ENCODE measurements at places on chromosomes 7 and 10.

- DNase-seq, result no peak
Observed at GRCh38 chr10:17576768-17577167, 40.4 kb downstream of the HACD1 start.

- no peak for DNase-seq
Observed at GRCh38 chr7:126210707-126211106, 1042.0 kb downstream of the GRM8 start.

DNA sequence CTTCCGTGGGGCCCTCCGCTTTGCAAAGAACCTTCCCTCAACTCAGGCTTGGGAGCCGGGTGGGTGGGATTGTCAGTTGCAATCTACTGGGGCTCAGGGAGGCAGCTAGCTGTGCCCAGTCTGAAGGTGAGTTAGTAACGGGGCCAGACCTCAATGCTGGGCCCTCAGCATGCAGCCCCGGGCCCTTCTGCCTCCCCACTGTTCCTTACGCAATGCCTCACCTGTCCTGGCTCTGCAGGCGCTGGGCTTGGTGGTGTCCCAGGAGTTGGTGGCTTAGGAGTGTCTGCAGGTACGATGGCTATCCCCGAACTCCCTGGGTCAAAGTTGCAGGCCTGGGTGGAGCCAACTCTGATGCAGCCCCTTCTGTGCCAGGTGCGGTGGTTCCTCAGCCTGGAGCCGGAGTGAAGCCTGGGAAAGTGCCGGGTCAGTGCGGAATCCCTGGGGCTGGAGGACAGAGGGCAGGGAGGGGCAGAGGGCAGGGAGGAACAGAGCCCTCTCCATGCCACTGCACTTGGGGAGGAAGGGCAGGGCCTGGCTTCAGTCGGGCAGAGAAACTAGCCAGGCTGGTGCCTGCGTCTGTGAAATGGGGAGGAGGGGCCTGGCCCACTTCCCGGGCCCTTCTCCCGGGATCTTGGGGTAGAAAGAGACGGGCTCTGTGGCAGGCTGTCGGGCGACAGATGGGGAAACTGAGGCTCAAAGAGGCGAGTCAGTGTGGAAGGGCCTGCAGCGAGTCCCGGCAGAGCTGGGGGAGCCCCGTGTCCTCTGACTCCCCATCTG, 15.0 kb downstream of the ELN start:
- DNase-seq, result no peak

- DNase-seq, result no peak
Observed at GRCh38 chr10:89382757-89383156, 4.9 kb downstream of the IFIT1B start.

DNA sequence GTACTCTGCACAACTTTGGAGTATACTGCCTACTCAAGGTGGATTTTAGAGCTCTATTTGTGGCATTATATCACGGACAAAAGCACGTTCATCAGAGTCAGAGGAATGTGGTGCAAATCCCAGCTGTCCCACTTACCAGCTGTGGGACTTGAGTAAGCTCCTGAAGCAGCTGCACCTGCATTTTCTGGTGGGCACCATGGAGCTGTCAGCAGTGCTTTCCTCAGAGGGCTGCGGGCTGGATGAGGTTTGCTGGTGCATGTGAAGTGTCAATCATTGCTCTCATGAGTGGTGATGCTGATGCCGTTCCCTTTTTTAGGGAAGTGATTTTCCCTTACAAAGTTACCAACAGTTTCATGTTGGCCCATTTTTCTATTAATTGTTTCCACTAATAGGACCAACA, 53.4 kb downstream of the EGFR start:
- DNase-seq, result peak; percentile 53

DNA sequence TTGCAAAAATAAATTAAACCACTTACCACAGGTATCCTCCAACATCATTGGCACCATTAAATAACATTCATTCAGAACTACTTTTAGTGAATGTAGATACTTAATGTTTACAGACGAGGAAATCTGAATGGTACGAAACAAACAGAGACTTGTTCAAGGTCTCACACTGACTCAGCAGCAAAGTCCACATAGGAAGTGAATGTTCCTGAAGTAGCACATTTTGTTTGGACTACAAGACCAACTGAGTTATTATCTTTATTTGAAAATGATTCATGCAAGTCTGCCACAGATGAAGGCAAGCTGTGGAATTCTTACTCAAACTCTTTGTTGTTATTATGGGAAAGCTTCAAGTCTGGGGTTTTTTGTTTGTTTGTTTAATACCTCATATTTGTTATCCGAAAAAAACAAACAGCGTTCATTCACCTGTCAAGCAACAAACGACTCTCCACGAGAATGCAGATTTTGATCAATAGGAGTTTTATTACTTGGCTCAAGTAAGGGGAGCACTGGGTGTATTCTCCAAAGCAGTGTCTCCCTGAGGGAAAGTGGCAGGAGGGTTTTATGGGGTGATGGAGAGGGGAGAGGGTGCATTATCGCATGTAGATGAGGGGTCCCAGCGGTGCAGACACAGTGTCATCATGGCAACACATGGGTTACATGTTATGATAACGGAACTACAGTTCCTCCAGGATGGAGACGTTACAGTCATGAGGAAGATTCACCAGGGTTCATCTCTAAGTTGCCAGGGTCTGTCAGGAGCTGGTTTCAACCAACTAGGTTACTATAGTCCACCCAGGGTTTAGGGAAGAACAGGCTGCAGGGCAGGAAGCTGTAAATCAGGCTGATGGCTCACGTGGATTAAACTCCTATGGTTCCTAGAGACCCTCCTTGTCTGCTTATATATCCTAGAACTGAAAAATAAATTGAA, 147.7 kb upstream of the AKR1E2 start:
- peak; percentile 76 for DNase-seq

DNA sequence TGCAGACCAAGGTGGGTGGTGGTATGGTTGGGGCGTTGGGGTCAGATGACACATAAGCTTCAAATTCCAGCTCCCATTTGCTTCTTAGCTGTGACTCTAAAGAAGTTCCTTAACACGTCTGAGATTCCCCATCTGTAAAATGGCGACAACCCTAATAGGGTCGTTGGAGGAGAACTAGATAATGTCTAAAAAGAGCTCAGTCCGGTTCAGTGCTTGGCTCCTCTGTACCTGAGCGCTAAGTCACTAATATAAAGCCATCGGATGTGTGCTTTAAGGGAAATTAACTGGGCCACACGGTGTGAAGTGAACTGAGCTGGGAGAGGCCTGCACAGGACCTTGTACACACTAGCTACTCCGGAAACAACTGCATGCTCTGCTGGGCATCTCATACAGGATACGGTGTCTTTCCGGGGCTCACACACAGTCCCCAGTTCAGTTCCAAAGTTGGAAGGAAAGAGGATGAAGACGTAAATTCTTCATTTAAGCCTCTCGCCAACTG, 476 bp upstream of the ZFYVE27 start:
- no peak for DNase-seq

GRCh38 chr7:28151965-28152364, 28.6 kb downstream of the JAZF1 start:
- DNase-seq, result peak; percentile 61

DNA sequence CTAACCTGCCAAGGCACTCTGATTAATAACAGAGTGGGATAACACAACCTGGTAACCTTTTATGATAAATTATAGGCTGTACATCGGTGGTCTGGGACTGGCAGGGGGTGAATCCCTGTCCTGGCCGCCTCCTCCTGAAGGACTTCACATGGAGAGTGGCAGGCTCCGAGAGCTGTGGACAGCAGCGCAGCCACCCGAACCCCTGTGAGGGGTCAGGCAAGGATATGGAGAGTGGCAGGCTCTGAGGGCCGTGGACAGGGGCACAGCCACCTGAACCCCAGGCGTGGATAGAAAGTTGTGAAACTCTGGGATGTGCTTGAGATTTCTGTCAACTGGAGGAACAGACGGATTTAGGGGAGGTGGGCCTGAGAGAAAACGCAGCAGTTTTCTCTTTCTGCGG, 107.0 kb upstream of the MGMT start:
- no peak for DNase-seq
